Heart left ventricle (tissue), 16 donors: ENCODE measurements at places on chromosomes 13 and 19.

DNA sequence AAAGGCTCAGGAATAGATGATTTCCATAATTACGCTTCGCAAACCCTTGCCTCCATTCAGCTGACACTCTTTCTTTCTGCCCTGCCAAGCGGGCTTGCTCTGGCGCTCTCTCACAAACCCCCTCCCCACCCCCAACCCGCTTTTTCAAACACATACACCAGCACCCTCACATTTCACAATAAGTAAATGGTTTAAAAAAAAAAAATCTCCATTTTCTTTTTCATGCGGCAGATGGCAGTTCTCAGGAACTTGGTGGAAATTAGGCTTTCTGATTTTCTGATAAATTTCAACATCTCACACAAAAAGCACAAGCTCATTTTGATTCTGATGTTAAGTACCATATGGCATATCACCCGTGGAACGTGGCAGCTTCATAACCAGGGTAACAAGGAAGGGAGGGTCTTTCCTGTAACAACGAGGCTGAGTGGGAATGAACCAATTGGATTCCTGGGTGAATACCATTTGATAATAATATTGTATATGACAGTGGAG is 43.8 kb downstream of the C13orf42 start:
- no peak for DNase-seq

DNA sequence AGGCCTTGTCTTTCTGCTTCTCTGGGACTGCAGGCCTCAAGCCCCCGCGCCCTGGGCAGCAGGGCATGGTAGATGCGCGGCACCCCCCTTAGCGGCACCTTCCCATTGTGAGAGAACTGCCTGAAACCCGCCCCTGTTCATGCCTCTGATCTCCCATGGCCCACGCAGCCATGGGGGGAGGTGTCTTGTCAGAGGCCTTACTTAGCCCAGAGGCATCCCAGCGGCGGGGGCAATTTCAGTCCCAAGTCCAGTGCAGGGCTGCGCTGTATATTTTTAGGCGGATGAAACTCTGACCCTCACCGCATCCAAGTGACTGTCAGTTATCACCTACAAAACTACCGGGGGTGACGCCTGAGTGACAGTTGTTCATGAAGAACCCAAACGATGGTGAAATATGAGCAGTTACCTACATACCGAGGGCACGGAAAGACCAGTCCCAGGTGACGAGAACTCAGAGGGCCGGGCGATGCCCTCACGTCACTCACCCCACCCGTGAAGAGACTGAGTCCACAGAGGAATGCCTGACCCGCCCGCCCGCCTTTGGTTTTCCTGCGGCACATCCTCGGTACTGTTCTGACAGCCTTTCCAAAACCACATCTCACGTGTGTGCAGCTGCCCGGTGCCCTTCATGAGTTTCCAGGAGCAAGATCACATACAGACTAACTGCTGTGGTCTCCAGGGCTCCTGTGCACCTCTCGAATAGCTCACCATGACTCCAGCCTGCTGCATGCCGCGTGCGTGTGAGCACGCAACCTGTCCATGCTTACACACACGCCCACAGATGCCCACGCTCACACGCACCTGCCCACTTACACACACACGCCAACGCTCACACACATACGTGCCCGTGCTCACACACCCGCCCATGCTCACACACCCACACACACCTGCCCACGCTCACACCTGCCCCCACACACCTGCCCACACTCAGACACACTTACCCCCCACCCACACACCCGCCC is 14.4 kb downstream of the IL17D start:
- no peak for DNase-seq

GRCh38 chr13:73110814-73111213 is 52.0 kb downstream of the KLF5 start:
- DNase-seq, result no peak

DNA sequence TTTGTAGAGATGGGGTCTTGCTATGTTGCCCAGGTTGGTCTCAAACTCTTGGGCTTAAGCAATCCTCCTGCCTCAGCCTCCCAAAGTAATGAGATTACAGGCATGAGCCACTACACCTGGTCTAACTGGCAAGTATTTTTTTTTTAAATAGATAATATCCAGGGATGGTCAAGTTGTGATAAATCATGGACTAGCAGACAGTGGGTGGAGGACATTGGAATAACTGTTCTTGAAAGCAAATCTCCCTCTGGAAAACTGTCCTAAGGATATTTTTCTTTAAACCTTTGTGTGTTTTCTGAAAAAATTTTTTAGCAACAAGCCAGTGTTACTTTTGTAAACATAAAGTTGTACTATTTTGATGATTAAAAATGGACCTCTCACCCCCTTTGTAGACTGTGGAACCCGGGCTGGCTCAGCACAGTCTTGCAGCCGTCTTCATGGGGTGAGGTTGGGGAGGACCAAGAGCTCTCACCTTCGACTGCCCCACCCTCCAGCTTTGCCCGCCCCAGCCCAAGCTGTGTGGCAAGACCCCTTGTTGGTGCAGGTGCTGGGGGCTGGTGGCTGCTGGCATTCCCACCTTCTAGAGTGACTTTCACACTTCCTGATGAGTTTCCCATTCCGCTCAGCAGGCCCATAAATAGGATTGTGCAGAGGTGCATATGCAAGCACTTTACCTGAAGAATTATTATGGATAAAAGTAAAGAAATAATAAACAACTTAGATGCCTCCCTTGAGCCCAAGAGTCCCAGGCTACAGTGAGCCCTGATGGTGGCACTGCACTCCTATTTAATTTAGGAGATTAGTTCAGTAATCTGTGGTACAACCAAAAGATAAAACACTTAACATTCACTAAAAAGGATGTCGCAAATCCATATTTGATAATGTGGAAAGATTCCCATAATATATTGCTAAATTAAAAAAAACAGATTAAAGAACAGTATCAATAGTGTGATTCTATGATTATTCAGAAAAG is 107.3 kb downstream of the GADD45B start:
- DNase-seq, result no peak

- DNase-seq, result no peak
Observed at GRCh38 chr13:40534456-40534855, 132.0 kb downstream of the FOXO1 start.

DNA sequence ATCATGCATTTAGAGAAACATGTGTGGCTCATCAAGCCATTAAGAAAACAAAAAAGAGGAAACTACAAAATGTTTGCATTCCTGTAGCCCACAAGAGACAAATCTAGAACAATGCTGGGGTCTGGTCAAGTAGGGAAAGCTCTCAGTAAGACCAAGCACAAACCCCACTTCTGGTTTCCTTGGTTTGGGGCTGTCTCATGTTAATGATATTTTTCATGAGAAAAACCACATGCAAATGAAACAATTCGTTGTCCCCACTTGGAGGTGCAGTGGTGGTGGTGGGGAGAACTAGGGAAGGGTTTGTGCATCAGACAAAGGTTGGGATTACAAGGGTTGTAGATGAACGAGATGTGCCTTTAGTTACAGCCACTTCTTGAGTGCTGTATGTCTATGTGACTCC is 7.0 kb upstream of the RB1 start:
- no peak for DNase-seq

GRCh38 chr19:1752757-1753728 is at the start of gene ONECUT3:
ONECUT3 (plus strand) TSS chr19:1753506; CDS start chr19:1753663, 157 bp downstream.
- no peak for DNase-seq

DNA sequence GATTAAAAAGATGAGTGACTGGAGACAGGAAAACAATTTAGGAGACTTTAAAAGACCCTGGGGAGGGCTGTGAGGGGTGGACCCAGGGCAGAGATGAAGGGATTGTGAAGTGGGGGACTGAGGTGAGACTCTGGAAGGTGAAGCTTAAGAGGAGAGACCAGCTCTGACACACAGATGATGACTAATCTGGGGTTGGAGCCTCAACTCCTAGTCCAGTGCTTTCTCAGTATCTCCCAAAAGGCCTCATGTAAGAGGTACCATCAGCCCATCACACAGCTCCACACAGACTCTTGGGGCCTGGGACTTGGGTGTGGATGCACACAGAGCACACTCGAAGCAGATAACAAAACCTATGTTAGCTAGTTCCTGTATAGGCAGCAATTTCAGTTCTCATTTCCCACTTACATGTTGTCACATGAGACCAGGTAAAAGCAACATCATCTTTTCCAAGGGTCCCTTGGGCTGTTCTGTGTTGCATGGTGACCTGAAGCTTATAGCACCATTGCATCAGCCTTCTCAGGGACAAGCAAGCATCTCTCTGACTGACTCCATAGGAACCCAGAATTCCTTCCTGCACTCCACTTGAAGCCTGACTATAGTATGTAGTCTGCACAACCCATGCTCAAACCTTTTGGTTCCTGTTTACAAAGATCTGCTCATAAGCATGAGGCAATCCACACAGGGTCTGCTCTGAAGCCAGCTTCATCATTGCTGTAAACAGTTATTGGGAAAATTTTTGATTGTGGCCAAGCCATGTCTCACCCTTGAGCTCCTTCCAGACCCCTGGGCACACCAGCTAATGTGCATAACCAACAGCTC is 88.6 kb upstream of the MYCBP2 start:
- DNase-seq, result no peak

DNA sequence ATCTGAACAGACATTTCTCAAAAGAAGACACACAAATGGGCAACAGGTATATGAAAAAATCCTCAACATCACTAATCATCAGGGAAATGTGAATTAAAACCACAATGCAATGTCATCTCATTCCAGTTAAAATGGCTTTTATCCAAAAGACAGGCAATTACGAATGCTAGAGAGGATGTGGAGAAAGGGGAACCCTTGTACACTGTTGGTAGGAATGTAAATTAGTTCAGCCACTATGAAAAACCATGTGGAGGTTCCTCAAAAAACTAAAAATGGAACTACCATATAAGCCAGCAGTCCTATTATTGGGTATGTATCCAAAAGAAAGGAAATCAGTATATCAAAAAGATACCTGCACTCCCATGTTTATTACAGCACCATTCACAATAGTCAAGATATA is 24.7 kb upstream of the ZC3H13 start:
- no peak for DNase-seq

GRCh38 chr13:61850794-61851193 is 435.1 kb upstream of the PCDH20 start:
- no peak for DNase-seq

DNA sequence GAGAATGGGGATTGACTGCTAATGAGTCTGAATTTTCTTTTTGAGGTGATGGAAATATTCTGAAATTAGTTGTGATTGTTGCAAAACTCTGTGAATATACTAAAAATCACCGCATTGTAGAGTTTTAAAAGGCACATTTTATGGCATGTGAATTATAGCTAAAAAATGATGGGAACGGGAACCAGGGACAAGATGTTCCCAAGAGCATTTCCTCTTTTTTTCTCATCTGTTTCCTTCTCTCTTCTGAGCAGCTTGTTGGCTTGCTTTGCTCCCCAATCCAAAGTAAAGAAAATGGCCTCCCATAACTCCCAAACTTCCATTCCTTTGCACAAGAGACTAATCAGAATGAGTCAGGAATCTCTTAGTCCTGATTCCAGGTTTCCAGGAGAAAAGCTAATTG is 459.2 kb downstream of the TSHZ3 start:
- DNase-seq, result no peak

DNA sequence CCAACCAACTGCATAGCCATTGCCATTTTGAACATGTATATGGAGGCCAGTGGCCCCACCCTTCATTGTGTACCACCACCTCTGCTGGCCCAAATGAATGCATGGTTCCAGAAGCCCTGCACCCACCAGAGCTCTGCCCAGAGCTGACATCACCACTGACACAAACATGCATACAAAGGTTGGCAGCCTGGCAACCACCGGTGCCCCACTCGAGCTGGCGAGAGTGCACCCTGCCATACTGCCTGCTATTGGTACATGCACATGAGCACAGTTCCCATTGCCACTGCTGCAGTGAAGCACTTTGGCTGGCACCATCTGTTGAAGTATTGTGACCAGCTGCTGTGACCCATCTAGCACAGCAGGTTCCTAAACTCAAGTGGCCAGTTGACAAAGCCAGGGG is 1564.9 kb downstream of the OLFM4 start:
- DNase-seq, result no peak

- no peak for DNase-seq
Observed at GRCh38 chr13:101298517-101298916, 117.8 kb downstream of the NALCN start.

DNA sequence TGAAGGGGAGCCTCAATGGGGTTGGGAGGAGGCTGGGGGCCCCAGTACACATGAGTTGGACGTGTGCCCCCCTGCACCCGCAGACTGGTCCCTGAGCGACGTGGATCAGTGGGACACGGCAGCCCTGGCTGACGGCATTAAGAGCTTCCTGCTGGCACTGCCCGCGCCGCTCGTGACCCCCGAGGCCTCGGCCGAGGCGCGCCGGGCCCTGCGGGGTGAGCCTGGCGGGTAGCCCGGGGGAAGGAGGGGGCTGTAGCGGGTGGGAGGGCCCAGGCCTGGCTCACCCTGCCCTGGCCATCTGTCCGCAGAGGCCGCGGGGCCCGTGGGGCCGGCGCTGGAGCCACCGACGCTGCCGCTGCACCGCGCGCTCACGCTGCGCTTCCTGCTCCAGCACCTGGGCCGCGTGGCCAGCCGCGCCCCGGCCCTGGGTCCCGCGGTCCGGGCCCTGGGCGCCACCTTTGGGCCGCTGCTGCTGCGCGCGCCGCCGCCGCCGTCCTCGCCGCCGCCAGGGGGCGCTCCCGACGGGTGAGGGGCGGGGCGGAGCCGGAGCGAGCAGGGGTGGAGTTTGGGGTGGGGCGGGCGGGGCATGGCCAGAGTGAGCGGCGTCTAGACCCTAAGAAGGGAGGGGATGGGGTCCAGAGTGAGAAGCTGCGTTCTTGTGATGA is 8.1 kb downstream of the PIK3R2 start:
- DNase-seq, result peak; percentile 68

DNA sequence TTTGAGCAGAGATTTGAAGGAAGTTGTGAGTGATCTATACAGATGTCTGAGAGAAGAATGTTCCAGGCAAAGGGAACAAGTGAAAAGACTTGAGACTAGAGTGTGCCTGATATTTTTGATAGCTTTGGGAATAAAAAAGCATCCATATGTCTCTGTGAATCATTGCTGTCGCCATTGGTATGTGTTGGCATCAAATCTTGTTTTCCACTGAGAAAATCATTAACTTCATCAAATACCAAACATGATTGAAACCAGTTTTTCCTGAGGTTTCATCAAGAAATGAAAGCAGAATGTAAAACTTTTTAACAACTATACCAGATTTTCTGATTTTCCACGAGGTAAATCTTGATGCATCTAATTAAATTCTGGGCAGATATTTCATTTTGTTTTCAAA is 862.6 kb downstream of the DIAPH3 start:
- DNase-seq, result no peak

GRCh38 chr19:5358173-5358800 is 17.7 kb upstream of the PTPRS start:
- DNase-seq, result no peak

DNA sequence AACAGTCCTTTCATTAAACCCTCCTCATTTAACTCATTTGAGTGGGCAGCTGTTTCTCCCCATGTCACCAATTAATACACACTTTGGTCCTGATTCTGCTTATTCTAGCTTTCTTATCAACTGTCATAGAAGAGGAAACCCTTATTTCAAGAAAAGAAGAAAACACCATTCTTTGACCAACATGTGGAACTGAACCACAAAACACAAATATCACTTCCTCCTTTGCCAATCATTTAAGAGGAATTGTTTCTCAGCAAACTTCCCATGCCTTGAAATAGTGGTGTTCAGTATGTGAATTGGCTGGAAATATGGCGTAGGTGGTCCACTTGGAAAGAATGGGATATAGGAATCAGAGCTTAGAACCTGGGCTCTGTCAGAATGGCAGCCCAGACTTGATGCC is 20.4 kb downstream of the MBD3L2B start:
- no peak for DNase-seq

- DNase-seq, result no peak
Observed at GRCh38 chr13:111852725-111853518, 214.0 kb upstream of the SOX1 start.

- no peak for DNase-seq
Observed at GRCh38 chr19:45471111-45471930, 3.5 kb downstream of the FOSB start.

- DNase-seq, result no peak
Observed at GRCh38 chr19:17671906-17672305, 16.2 kb downstream of the UNC13A start.
